Left renal cortex interstitium (tissue), 4 donors: ENCODE measurements at places on chromosomes 16 and 17. TPM values are rescaled to one million over a fixed set of nuclear protein-coding genes. Genes with fewer than 3 reads are reported as not detected.

Gene MT1H
- 13.5 TPM for polyA plus RNA-seq

Gene CHST5
- 0.40 TPM for polyA plus RNA-seq

Gene MT1E
- polyA plus RNA-seq: 19.4 TPM

Gene SMIM5
- polyA plus RNA-seq: 5.1 TPM

Gene XYLT2
- 26.0 TPM for polyA plus RNA-seq

Gene RNF222
- polyA plus RNA-seq: not detected

Gene VEZF1
- polyA plus RNA-seq: 112 TPM

Gene PIPOX
- polyA plus RNA-seq: 12.6 TPM

Gene TCAP
- polyA plus RNA-seq: 1.2 TPM

Gene DYNLRB2
- 10.8 TPM for polyA plus RNA-seq

Gene PPP1R1B
- polyA plus RNA-seq: 10.9 TPM

Gene OR4D1
- not detected for polyA plus RNA-seq

Gene PHKB
- 92.9 TPM for polyA plus RNA-seq

Gene MMP15
- polyA plus RNA-seq: 13.4 TPM

Gene ZP2
- 0.31 TPM for polyA plus RNA-seq

Gene MYH13
- 0.14 TPM for polyA plus RNA-seq

Gene AOC2
- 0.62 TPM for polyA plus RNA-seq

Gene RGS9
- polyA plus RNA-seq: 13.4 TPM

Gene SYNGR3
- polyA plus RNA-seq: 2.0 TPM

Gene NUBP1
- 31.1 TPM for polyA plus RNA-seq

Gene SP6
- polyA plus RNA-seq: 2.3 TPM

Gene CEP295NL
- 0.54 TPM for polyA plus RNA-seq

Gene PRDM7
- polyA plus RNA-seq: 0.44 TPM

Gene FOXJ1
- polyA plus RNA-seq: 30.7 TPM

Gene FOXO3B
- 4.5 TPM for polyA plus RNA-seq

Gene KRT15
- polyA plus RNA-seq: 0.63 TPM

Gene TMC8
- polyA plus RNA-seq: 2.1 TPM

Gene PPP1R27
- polyA plus RNA-seq: 0.41 TPM

Gene BCL6B
- 25.3 TPM for polyA plus RNA-seq

Gene SEPTIN12
- 0.19 TPM for polyA plus RNA-seq

Gene NPIPA3
- 22.0 TPM for polyA plus RNA-seq

Gene KRTAP4-11
- not detected for polyA plus RNA-seq

Gene KRTAP9-2
- not detected for polyA plus RNA-seq

Gene GIT1
- 55.4 TPM for polyA plus RNA-seq

Gene TNFRSF17
- 0.36 TPM for polyA plus RNA-seq

Gene SGF29
- polyA plus RNA-seq: 22.7 TPM

Gene SLC13A2
- 14.3 TPM for polyA plus RNA-seq
